ENCODE measurements at places on chromosomes 11 and 22. TPM values are rescaled to one million over a fixed set of nuclear protein-coding genes. Genes with fewer than 3 reads are reported as not detected.

GRCh38 chr11:5247472-5248192, 2.0 kb downstream of the HBG1 start:
- no peaks in the 10 kb centered on the region for H3K36me3 ChIP-seq
- no peaks in the 10 kb centered on the region for H3K4me1 ChIP-seq
- DNase-seq = no peak
- H3K4me3 ChIP-seq = no peak overlapping the region
- no peak overlapping the region for H3K27ac ChIP-seq
- H3K27me3 ChIP-seq = peaks cover 10% of the 10 kb centered on the region

DNA sequence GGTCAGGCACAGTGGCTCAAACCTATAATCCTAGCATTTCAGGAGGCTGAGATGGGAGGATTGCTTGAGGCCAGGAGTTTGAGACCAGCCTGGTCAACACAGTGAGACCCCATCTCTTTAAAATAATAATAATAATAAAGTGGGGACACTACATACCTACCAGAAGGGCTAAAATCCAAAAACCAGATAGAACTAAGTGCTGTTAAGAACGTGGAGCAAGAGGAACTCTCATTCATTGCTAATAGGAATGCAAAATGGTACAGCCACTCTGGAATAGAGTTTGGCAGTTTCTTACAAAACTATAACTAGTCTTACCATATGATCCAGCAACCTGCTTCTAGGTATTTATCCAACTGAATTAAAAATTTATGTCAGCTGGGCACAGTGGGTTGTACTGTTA, 9.6 kb downstream of the CKAP5 start:
- H3K27me3 ChIP-seq = no peaks in the 10 kb centered on the region
- no peak overlapping the region for H3K27ac ChIP-seq
- peaks cover 21% of the 10 kb centered on the region for H3K4me1 ChIP-seq
- no peak for DNase-seq

Gene NXPE4
- not detected for total RNA-seq

DNA sequence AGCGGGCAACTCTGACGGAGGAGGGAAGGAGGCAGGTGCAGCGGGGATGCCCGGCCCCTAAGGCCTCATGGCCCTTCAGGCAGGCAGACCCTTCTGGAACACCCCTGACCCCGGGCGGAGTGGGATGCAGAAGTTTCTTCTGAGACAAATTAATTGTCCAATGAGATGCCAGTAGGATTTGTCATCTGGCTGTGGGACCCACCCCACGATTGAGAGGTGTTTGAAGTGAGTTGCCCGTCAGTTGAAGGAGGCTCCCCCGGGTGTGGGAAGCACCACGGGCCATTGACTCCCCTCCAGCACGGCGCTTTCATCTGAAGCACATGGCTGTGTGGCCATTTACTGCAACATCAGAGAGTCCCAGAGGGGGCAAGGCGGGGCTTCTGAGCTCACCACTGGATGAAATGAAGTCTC, 527.8 kb downstream of the BRD1 start:
- H3K27ac ChIP-seq = no peak overlapping the region
- no peak overlapping the region for H3K4me3 ChIP-seq
- H3K4me1 ChIP-seq = no peaks in the 10 kb centered on the region
- no peak for DNase-seq

GRCh38 chr11:10484461-10485180, 29.6 kb downstream of the AMPD3 start:
- DNase-seq = no peak
- H3K27me3 ChIP-seq = no peaks in the 10 kb centered on the region
- peaks cover 5% of the 10 kb centered on the region for H3K36me3 ChIP-seq

Gene CRYBB1
- not detected for total RNA-seq

GRCh38 chr11:77698896-77699295, 61.3 kb upstream of the CLNS1A start:
- H3K27ac ChIP-seq = no peak overlapping the region
- peaks cover 6% of the 10 kb centered on the region for H3K4me1 ChIP-seq
- no peak overlapping the region for H3K4me3 ChIP-seq
- DNase-seq = no peak
- peaks cover 15% of the 10 kb centered on the region for H3K36me3 ChIP-seq
- no peaks in the 10 kb centered on the region for H3K27me3 ChIP-seq

GRCh38 chr11:46121301-46121723, at the start of gene PHF21A:
Gene PHF21A, minus strand, starts transcription at chr11:46121454. Its CDS starts 37,235 bp downstream, at chr11:46084219.
- peaks cover 1% of the 10 kb centered on the region for H3K36me3 ChIP-seq
- H3K27ac ChIP-seq = peak within 1 kb of the TSS; percentile 95
- H3K4me3 ChIP-seq = peak within 1 kb of the TSS; percentile 93
- peaks cover 41% of the 10 kb centered on the region for H3K4me1 ChIP-seq
- peak; percentile 91 for DNase-seq
- H3K27me3 ChIP-seq = no peaks in the 10 kb centered on the region

DNA sequence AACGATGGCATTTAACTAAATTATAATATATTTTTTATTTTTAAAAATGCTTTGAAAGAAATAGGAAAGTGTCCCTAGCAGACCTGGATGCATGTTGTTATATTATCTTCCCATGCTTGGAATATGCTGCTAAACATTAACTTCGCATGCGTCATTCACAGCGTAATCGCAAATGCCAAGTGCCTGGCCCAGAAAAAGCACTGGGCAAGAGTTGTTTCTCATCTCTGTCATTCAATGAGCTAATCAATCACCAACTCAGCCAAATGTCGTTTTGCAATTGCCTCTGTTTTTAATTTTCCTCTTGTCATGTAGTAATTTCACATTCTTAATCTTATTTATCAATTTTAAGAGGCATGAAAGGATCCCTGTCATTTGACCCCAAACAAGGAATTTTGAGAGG, 1421.9 kb downstream of the BRD1 start:
- no peak for DNase-seq
- no peak overlapping the region for H3K27ac ChIP-seq
- H3K36me3 ChIP-seq = no peaks in the 10 kb centered on the region
- H3K4me1 ChIP-seq = no peaks in the 10 kb centered on the region

Gene DGKZ
- total RNA-seq = 82.9 TPM

Gene MS4A6A
- total RNA-seq = not detected

DNA sequence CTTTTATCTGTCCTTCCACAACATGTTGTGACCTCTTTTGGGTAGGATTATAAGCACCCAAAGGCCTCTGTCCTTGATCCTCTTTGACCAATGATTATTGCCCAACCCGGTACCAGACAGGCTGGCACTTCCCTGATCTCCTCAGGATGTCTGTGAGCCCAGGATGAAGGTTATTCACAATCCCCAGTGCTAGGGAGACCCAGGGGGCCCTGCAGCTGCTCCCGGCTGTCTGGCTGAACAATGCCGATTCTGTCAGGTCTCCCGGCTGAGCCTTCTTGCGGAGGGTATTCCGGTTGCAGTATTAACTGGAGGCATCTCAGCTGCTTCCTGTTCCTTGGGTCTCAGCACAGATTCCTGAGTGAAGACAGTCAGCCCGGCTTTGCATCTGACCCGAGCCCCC, 71.2 kb upstream of the CDON start:
- H3K4me1 ChIP-seq = no peaks in the 10 kb centered on the region
- H3K36me3 ChIP-seq = no peaks in the 10 kb centered on the region
- H3K4me3 ChIP-seq = no peak overlapping the region
- DNase-seq = no peak

DNA sequence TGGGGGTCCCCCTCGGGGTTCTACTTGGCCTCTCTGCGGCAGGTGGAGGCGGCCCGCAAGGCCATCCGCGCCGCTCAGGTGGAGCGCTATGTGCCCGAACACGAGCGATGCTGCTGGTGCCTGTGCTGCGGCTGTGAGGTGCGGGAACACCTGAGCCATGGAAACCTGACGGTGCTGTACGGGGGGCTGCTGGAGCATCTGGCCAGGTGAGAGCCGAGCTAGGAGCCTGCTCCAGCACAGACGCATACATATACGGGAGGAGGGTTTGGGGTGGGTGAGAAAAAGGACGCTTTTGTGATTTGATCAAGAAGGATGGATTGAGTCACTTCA, 415 bp downstream of the CENATAC start:
- H3K27me3 ChIP-seq = no peaks in the 10 kb centered on the region
- peaks cover 36% of the 10 kb centered on the region for H3K4me1 ChIP-seq
- H3K27ac ChIP-seq = peak overlapping the region; percentile 96
- H3K36me3 ChIP-seq = peaks cover 37% of the 10 kb centered on the region
- peak overlapping the region; percentile 88 for H3K4me3 ChIP-seq

Gene HORMAD2
- not detected for total RNA-seq

Gene ANO9
- 31.0 TPM for total RNA-seq

DNA sequence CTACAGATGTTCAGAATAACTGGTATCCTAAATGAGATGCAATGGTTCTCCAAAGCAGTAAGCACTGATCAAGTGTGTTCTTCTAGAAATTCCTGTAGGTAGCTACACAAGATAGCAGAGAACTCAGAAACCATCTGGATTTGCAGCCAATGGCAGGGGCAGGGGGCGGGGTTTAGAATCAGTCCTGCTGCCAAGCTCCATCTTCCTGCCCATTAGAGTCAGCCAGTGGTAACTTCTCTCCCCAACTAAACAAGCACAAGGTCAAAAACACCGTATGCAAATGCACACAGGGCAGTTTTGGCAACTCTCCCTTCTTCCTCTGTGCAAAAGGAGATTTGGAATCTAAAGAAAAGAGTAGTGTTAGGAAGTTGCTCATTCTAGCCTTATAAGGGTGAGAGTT, 237.5 kb upstream of the CCDC90B start:
- no peak overlapping the region for H3K4me3 ChIP-seq
- H3K27ac ChIP-seq = no peak overlapping the region
- no peaks in the 10 kb centered on the region for H3K36me3 ChIP-seq
- H3K27me3 ChIP-seq = no peaks in the 10 kb centered on the region
- DNase-seq = no peak

GRCh38 chr11:36407356-36407755, 102.7 kb downstream of the TRAF6 start:
- peaks cover 44% of the 10 kb centered on the region for H3K4me1 ChIP-seq
- peaks cover 7% of the 10 kb centered on the region for H3K36me3 ChIP-seq
- H3K27ac ChIP-seq = peak overlapping the region; percentile 21
- no peaks in the 10 kb centered on the region for H3K27me3 ChIP-seq
- DNase-seq = no peak

All from activated naive CD4-positive, alpha-beta T cell treated with anti-CD3 and anti-CD28 coated beads for 36 hours (primary cell).